ENCODE measurements at places on chromosomes 5 and 9. TPM values are rescaled to one million over a fixed set of nuclear protein-coding genes. Genes with fewer than 3 reads are reported as not detected.

Gene IL13
- 0.29 TPM for total RNA-seq

Gene IL4
- not detected for total RNA-seq

Gene LRRC70
- total RNA-seq: 6.8 TPM

Gene FOXD4L3
- not detected for total RNA-seq

Gene KIF3A
- 10.0 TPM for total RNA-seq

Gene SHOC1
- not detected for total RNA-seq
